ENCODE measurements at places on chromosomes 7 and 10.
A peak's percentile ranks its signal among the peaks of the same experiment; 100 is the strongest.

GRCh38 chr10:132626761-132627665 is 89.4 kb downstream of the INPP5A start:
- no peak for DNase-seq

DNA sequence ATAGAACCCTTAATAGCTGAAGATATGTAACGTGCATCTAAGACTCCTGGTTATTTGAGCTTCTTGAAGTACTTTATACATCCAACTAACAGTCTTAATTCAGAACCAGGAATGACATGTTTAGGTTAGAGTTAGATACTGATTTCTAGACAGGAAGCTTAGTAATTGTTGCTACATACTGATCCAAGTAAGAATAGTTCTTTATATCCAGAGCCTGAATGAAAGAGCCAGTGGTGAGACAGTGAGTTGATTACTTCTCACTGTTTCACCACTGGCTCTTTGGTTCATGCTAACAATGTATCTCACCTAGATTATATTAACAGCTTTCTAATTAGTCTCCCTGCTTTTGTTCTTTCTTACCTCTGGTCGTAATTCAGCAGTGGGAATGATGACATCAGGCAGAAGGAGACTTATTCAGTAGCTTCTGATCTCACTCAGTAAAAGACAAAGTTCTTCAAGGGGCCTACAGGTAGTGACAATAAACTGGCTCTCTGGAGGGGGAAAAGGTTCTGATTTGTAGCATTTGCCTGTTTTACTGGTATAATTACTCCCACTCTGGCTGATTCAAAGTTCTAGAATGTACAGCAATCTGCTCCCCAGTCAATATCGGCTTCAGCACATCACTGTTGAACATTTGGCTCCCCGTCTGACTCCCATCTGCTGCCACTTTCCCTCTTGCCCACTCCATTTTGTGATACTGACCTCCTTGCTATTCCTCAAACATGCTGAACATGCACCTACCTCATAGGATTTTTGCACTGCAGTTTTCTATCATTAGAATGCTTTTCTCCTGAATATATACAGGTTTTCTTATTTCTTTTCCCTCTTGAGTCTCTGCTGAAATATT is 29.1 kb downstream of the MCU start:
- DNase-seq, result no peak

DNA sequence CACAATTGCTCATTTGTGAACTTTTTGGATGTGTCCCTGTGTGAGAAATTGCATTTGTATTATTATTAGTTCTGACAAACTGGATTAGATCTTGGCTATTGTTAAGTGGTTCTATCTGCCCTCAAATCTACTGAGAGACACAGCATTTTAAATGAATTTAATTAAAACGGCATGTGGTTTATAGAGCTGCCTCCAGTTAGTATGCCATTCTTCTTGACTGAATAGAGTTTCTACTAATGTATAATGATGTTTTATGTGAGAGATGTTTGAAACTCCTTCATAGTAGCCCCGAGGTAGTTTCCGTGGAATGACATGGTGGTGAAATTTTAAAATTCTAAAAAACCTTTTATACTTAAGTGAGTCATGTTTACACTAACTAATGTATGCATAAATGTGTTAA is 110.9 kb downstream of the DYNC1I1 start:
- DNase-seq, result no peak

GRCh38 chr10:77504196-77504872 is 133.3 kb downstream of the KCNMA1 start:
- no peak for DNase-seq

DNA sequence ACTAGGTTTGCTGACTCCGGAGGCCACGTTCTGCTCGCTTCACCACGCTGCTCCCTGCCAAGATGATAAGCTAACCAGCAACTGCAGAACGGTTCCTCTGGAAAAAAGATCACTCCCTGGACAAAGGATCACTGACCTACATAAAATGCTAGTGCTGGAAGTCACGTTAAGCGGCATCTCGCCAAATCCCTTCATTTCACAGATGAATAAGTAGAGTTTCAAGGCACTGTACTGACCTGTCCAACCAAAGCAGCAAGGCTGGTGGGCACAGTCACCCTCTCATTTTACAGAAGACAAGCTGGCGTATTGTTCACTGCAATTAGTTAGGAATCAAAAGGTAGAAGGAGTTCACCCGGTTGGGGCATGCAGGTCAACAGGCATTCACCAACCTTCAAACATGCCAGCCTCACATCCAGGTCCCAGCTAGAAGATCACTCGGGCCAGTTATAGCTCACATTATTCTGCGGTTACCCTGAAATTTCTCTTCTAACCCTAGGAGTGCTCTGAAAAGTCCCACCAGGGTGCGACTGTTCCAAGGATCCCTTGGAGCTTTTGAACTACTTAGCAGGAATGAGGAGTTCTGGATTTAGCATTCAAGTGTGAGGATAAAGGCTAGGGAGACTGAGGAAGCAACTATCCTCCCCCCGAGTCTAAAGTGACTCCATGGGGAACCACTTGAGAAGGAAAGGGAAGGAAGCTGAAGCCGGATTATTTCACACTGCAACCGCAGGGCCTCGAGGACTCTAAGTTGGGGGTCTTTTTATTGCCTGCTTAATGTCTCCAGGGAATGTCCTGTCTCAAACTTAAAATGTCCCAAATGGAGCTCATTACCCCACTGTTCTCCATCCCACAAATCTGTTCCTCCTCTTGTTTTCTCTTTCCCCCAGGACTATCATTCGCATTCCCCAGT is 32.8 kb downstream of the HIPK2 start:
- DNase-seq, result no peak

DNA sequence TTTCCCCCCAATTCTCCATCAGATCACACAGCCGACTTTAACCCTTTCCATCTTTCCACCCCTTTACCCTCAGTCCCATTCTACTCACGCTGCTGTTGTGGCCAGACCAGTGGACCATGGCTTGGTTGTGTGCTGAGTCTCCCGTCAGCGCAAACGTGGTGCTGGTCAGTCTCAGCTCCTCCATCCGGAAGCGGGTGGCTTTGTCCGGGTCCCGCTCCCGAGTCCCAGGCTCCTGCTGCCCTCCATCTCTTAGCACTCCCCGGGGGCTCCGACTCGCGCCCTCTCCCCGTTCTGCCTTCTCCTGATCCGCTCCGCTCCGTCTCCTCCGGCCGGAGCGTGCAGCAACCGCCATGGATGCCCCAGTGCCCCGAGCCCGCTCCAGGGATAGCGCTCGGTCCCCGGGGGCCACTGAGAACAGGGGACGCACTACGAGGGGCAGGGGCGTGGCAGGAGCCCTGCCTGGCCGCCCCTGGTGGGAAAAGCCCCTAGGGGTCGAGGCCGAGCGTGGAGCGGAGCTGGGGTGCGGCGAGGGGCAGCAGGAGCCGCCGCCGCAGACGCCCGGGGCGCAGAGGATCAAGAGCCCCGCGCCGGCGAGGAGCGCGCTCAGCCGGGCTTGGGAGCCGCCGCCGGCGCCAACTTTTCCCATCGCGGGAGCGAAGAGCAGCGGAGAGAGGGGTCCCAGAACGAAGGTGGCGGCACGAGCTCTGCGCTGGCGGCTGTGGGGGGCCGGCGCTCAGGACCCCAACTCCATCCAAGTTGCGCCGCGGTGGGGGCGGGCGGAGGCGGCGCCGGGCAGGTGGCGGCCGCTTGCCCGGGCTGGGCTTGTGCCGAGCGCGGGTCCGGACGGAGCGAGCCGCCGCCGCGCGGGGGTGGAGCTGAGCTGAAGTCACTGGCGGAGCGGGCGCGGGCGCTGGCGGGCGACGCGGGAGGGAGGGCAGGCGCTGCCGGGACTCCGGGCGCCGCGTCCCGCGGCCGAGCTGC is at the start of gene SORCS1:
TSS of gene SORCS1 (minus strand) at position 826 of the 981 bp plus-strand sequence.
- DNase-seq, result peak; percentile 32

DNA sequence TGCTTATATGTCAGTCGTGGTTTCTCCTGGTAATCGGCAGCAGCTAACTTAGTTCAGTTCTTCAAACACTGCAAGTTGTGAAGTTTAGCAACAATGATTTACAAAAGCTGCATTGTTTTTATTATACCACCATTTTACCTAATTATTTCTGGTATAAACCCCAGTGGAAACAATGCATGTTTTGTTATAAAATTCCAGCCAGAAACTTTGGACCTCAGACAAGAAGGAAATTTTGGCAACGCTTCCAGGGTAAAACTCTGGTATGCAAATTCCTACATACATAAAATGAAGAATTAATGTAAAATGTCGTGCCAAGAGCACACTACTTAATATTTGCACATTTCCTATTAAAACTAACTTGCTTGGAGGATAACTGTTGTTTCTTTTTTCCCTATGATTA is 277.4 kb upstream of the LYZL1 start:
- DNase-seq, result no peak

- DNase-seq, result no peak
Measured at GRCh38 chr7:113141803-113142202, 23.4 kb upstream of the SMIM30 start.

- DNase-seq, result no peak
Measured at GRCh38 chr10:76621886-76622620, 1015.6 kb downstream of the KCNMA1 start.

GRCh38 chr7:48280100-48280499 is 108.8 kb downstream of the ABCA13 start:
- DNase-seq, result no peak

GRCh38 chr7:49023345-49024328 is 99.3 kb downstream of the CDC14C start:
- DNase-seq, result no peak

GRCh38 chr10:104766341-104766740 is 125.3 kb downstream of the SORCS3 start:
- no peak for DNase-seq

GRCh38 chr7:137120690-137121089 is 222.8 kb downstream of the PTN start:
- DNase-seq, result no peak

GRCh38 chr7:45027774-45028114 is 27.7 kb downstream of the CCM2 start:
- no peak for DNase-seq

DNA sequence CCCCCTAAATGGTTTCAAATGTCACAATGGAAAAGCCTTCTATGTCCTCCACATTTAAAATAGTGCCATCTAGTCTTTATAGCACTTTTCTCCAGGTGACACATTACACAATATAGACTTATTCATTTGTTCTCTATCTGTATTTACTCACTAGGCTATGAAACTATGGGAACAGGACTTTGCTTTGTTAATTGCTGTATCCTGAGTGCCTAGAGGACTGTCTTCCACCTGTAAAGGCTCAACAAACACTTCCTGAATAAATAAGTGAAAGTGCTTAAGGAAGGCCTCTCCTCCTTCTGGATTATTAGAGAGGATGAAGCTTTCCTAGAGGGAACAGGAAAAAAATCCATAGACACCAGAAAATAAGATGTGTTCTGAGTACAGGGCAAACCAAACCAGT is 397.6 kb upstream of the LRRN3 start:
- DNase-seq, result no peak

DNA sequence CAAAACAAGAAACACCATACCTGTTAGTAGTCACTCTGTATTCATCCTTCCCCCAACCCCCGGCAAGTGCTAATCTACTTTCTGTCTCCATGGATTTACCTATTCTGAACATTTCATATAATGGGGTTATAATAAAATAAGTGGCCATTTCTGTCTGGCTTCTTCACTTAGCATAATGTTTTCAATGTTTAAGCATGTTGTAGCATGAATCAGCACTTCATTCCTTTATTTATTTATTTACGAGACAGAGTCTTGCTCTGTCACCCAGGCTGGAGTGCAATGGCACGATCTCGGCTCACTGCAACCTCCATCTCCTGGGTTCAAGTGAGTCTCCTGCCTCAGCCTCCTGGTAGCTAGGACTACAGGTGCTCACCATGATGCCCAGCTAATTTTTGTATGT is 69.2 kb downstream of the HIP1 start:
- DNase-seq, result no peak

GRCh38 chr10:73478636-73479035 is 17.2 kb downstream of the PPP3CB start:
- no peak for DNase-seq

DNA sequence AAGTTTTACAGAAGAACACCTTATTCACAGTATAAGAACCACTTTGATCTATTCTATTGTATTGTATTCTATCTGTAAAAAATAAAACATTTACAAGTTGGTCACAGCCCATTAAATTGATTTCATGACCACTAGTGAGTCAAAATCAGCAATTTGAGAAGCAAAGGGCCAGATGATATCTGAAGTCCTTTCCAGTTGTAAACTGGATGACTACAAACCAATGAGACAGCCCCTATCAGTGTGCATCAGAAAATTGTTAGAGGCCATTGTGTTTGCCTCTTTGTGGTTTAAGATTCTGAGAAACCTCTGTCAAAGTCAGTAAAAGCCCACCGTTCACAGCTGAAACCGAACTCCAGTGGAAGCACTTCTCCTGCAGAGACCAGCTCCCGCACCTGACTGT is 54.8 kb downstream of the TBXAS1 start:
- no peak for DNase-seq

GRCh38 chr10:95329296-95329695 is 38.5 kb upstream of the PDLIM1 start:
- no peak for DNase-seq

DNA sequence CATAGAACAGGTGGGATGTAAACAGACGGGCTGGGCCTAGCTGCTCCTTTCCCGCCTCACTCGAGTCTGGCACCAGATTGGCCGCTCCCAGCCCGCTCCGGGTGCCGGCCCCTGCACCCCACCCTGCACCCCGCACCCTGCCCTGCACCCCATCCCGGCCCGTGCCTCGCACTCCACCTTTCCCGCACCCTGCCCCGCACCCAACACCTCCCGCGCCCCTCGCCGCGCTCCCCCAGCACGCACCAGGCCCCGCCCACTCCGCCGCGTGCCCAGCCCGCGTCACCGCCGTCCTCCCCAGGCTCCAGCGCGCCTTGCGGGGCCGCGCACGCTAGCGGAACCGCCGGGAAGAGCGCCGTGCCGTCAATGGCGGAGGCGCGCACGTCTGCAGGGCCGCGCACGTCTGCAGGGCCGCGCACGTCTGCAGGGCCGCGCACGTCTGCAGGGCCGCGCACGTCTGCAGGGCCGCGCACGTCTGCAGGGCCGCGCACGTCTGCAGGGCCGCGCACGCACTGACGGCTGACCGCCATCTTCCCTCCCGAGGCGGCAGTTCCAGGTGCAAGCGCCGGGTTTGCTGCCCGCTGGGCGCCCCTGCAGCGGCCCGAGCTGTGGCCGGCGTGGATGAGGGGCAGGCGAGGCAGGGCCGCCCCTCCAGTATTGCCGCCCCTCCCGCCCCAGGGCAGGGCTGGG is at the start of gene UBE3C:
TSS of gene UBE3C (plus strand) at position 503 of the 687 bp plus-strand sequence. CDS start 347 bp downstream, outside the sequence.
- peak; percentile 91 for DNase-seq

DNA sequence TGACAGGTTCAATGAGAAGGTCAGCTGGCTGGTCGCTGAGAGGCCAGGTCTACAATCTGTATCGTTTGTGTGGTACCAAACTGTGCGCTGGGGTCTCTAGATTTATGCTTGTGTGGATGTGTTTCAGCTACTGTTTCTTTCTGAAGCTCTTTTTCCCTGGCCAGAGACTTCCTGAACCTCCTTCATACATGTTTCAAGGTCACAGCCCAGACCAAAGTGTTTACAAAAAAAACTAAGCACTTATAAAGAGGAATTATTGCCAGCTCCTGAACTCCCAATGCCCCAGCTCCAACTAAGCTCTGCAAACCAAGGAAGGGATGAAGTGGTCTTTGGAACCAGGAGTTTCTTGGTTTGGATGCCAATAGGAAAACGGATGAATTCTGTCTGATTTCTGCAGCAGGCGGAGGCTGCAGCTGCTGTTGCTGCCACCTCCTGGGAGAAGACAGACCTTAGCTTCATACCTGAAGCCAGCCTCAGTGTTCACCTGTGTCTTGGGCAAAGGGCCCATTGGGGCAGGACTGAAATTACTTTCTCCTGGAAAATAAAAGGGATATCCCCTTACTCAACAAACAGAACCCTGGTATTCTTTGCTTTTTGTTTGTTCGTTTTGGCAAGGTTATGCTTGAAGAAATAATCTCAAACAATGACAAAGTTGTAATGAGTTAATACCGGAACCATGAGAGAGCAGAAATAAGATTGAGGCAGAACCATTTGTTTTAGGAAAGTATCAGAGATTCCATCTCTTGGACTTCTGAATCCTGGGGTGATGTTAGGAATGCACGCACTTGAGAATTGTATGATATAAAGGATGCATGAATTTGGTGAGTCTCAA is 24.6 kb upstream of the MKLN1 start:
- DNase-seq, result peak; percentile 14

Data from nucleus accumbens (tissue), 56 donors.